ENCODE measurements at places on chromosomes 6 and 20.

- no peak for DNase-seq
Observed at GRCh38 chr6:136039185-136039584, 187.7 kb downstream of the PDE7B start.

GRCh38 chr20:38434301-38434741 lies 807 bp downstream of the SNHG17 start:
- DNase-seq = no peak

DNA sequence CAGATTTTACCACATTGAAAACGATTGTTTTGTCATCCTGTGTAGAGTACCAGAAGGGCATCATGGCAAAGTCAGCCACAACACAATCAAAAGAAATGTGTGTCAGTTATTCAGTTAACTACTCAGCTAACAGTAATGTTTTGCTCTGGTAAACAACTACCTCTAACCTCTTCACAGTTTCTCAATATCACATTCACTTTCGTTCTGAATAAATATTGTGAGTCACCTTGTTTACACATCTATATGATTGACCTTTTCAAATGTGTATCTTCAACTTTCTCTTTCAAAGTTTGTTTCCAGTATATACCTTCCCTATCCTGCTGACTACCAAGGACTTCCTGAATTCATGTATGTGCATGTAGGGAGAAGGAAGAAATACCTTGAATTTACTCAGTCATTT lies 216.6 kb upstream of the UFL1 start:
- no peak for DNase-seq

GRCh38 chr6:37705239-37706051 lies 7.8 kb upstream of the MDGA1 start:
- DNase-seq = no peak

GRCh38 chr6:146543940-146544615 lies 445 bp downstream of the RAB32 start:
- no peak for DNase-seq
